ENCODE measurements at places on chromosomes 13 and 19. TPM values are rescaled to one million over a fixed set of nuclear protein-coding genes. Genes with fewer than 3 reads are reported as not detected.

The ANO8 gene
- 32.6 TPM for total RNA-seq

The DDA1 gene
- 36.2 TPM for total RNA-seq

The NANOS3 gene
- total RNA-seq, result 0.66 TPM

The HSH2D gene
- total RNA-seq, result 3.0 TPM

The IL11 gene
- 1.2 TPM for total RNA-seq

The ATP8A2 gene
- total RNA-seq, result 4.0 TPM

The FUT6 gene
- total RNA-seq, result not detected

The FLT3LG gene
- 3.6 TPM for total RNA-seq

The GNG7 gene
- 13.2 TPM for total RNA-seq

The CCDC9 gene
- 37.7 TPM for total RNA-seq

The ZNF324 gene
- total RNA-seq, result 5.7 TPM

The PRR22 gene
- 3.0 TPM for total RNA-seq

The ERICH4 gene
- total RNA-seq, result not detected

The TNNT1 gene
- total RNA-seq, result 108 TPM
